Omental fat pad (tissue), 4 donors: ENCODE measurements at places on chromosomes 2 and 18.

- DNase-seq, result no peak
Observed at GRCh38 chr2:186429104-186429503, 57.0 kb upstream of the ZC3H15 start.

- no peak for DNase-seq
Observed at GRCh38 chr2:72916743-72917137, 579 bp upstream of the EMX1 start.

DNA sequence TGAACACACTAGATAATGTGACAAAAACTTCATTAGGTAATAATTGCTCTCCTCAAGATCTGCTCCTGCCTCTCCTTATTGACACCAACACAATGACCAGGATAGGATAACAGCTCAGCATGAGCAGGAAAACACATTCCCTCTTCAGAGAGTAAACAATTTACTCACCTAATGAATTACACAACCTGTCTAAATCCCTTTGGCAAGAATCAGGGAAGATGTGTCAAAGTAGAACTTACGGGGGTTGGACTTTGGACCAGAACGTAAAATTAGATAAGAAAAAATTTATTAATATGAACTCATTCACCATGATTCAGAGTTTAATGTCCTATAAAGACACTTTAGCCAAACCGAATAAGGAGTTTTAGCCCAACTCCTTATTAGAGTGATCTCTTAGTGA is 512.2 kb downstream of the SATB2 start:
- DNase-seq, result no peak

GRCh38 chr18:7676253-7676873 is 109.2 kb downstream of the PTPRM start:
- no peak for DNase-seq

DNA sequence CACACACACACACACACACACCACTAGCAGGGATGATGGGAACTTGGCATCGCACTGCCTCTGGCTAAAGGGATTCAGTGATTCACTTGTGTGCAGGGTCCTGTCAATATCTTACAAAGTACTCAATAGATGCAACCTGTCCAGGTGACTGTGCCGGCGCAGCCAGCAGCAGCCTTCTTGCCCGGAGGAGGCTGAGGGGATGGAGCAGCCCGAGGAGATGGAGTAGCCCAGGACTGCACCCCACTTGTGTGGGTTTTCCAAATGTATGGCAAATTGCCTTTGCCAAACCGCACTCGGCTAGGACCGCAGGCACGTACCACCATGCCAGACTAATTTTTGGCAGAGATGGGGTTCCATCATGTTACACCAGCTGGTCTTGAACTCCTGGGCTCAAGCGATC is 31.1 kb downstream of the GBX2 start:
- no peak for DNase-seq

DNA sequence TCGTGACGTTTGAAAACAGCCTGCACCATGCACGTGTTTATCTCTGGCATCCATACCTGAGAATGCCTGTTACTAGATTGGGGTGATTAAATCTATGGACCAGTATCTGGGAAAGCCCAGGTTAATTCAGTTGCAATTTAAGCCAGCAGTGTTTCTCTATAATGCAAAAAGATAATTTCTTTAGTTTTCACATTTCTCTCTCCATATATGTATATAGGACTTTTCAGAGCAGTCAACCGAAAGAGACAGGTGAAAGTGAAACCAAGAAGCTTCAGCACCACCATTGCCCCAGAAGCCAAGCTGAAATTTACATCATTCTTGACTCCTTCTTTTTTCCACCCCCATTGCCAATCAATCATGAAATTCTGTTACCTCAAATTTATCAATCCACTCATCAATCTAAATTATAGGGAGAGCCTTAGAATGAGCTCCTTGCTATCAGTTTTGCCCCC is 2.7 kb upstream of the LRP2 start:
- DNase-seq, result no peak

DNA sequence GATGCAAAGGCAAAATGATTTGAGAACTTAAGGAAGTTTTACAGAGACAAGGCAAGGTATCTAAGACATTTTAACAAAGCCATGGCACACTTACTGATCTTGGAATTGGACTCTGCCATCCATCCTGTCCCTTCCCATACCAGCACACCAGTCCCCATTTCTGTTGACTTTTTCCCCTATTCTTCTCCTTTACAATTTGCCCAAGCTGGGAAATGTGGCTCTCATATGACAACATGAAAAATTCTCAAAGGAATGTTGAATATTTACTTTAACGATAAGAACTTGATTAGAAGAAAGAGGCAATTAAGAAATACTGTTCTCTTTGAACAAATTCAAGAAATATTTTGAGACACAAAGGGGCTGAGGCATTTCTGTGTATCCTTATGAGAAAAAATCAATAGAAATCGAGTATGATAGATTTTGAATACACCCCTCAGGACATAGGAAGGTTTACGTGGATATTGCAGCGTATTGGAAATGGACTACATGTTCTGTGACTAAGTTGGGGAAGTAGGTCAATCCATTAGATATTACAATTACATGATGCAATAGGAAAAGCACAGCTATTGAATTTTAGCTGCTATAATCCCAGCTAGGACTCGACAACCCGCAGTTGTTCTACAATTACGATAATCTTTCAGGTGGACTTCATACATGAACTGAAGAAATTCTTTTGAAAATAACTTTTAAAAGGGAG is 201.6 kb downstream of the TRIB2 start:
- DNase-seq, result no peak

DNA sequence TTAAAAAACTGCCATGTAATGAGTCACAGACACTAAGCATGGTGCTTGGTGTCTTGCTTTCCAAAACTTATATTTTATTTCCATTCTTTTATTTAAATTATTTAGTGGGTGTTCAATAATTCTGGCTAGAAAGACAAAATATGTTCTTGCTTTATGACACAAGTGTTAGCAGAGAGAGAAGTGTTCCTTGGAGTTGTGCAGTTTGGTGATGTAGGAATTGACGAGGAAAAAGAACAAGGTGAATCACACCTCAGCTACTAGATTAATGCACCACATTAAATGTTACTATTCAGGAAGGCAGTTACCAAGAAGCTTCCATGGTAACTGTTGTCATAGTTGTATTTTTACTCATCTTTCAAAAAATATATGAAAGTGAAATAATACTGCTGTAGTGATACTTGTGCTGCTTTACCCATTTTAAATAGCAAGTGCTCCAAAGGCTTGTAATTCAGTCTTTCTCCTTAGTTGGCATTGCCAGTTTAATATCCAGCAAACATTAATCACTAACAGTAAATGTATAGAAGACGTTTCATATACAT is 28.3 kb downstream of the ADAM23 start:
- DNase-seq, result no peak

- no peak for DNase-seq
Observed at GRCh38 chr2:149213764-149214493, 116.5 kb upstream of the LYPD6 start.

DNA sequence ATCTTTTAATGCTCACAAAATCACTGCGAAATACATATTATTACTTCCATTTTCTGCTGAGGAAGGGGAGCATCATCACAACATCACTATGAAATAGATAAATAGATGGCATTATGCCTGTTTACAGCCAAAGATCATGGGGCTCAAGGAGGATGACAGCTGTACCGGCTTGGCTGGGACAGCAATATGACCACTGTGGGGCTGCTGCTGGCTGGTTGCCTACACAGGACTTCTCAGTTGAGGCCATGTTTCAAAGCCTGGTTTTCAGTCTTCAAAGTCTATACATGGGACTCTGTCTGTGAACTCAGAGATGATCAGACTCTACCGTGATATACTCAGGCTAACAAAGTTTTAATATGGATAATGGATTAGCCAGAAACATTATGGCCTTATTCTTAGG is 58.7 kb downstream of the SPATS2L start:
- DNase-seq, result no peak
